ENCODE measurements at places on chromosomes 4 and X. TPM values are rescaled to one million over a fixed set of nuclear protein-coding genes. Genes with fewer than 3 reads are reported as not detected.

DNA sequence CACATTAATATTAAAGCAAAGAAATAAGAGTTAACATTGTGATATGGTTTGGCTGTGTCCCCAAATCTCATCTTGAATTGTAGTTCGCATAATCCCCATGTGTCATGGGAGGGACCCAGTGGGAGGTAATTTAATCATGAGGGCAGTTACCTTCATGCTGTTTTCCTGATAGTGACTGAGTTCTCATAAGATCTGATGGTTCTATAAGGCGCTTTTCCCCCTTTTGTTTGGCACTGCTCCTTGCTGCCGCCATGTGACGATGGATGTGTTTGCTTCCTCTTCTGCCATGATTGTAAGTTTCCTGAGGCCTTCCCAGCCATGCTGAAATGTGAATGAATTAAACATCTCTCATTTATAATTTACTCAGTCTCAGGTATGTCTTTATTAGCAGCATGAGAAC lies 153.8 kb upstream of the GALNT7 start:
- no peak for DNase-seq

DNA sequence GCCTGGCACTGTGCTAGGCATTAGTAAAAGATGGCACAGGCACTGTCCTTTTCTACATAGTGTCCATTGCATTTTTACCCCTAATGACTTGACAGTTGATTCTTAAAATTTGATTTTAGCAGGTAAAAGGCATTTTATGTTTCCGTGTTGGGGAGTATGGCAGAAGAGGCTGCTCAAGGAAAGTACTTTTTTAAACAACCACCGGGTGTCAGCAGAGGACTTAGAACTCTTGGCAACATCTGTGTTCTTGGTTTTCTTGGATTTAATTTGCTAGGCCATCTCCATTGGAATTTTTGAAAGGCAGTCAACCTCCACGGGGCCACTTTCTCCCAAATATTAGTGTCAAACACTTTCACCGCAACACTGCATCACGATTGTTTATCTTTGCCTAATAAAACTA lies 102.9 kb downstream of the TSPAN7 start:
- no peak for DNase-seq

GRCh38 chr4:12729384-12729783 lies 754.8 kb downstream of the RAB28 start:
- DNase-seq = no peak

DNA sequence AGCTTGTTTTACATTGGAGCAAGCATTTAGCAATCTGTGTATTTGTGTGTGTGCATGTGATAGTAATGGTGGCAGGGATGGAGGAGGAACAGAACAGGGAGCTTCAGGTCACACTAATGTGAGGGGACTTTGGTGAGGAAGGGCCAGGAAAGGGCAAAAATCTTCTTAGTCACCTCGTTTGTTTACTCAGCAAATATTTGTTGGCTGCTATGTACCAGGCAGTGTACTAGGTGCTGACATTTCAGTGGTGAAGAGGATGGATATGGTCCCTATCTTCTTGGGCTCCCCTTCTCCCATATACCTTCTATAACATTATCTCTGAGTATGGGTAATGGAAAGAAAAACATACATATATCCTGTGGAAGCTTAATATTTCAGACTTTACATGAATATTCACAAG lies 48.5 kb upstream of the HDAC8 start:
- no peak for DNase-seq

Gene CRLF2
- total RNA-seq = not detected

All from prostate gland (tissue), 2 donors.